ENCODE measurements at places on chromosomes 5 and 9.
A peak's percentile ranks its signal among the peaks of the same experiment; 100 is the strongest.

DNA sequence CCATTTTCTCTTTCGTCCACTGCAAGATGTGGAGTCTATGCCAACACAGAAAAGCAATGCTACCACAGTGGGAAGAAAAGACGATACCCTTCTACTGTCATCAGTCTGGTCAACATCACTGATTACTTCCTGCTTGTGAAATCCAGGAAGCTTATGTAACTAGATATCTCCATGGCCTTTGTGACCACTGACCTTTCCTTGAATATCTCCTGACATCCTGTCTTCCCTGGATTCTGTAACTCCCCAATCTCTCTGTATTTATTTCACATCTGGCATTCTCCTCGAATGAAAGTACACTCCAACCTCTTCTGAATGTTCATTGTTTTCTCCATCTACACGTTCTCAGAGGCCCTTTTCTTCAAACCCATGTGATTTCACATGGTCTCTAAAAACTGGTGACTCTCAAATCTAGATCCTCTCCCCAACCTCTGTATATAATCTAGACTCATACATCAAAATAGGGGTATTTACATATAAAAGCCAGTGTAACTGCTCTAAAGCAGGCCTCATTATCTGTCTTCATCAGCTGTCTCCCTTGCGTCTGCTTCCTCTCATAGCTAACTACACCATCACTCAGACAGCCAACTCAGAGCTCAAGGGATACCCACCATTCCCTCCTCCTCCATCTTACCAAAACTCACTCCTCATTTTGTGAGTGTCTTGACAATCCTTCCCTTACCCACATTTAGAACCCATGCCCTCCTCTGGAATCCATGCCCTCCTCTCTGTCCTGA lies 156.8 kb downstream of the SEMA5A start:
- DNase-seq = no peak

DNA sequence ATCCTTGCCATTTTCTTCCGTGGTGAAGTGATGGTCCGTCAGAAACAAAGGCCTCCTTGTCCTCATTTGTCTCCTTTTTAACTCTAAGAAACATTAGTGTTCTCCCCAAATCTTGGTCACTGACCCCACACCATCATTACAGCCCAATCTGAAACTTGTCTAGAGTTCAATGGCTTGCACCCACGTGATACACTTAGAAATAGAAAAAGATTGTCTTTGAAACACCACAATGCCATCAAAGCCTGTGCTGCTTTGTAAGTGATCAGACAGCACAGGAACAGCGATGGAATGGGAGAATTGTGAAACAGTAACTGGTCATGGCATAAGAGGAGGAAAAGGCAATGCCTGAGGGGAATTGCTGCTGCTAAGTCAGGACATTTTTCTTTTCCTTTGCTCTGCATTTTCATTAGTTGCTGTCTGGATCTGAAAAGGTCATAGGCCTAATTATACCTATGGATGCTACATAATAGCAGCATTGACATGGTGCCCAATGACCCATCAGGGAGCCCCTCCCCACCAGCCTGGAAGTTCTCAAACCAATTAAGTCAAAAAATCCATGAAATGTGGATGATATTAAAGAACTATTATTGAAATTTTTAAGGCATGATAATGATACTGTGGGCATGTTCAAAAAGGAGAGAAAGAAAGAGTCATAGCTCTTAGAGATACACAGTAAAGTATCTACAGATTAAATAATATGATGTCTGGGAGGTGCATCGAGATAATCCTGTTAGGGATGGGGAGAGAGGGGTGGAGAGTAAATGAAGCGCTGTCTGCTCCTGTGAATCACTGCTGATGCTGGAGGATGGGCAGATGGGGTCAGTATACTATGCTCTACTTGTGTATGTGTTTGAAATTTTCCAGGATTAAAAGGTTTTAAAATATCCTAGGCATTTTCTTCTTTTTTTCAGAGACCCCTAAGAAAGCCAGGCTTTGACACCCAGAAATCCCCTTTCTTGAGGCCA lies 83.6 kb downstream of the ENC1 start:
- no peak for DNase-seq

- no peak for DNase-seq
Observed at GRCh38 chr5:73989956-73990355, 364.0 kb downstream of the ARHGEF28 start.

DNA sequence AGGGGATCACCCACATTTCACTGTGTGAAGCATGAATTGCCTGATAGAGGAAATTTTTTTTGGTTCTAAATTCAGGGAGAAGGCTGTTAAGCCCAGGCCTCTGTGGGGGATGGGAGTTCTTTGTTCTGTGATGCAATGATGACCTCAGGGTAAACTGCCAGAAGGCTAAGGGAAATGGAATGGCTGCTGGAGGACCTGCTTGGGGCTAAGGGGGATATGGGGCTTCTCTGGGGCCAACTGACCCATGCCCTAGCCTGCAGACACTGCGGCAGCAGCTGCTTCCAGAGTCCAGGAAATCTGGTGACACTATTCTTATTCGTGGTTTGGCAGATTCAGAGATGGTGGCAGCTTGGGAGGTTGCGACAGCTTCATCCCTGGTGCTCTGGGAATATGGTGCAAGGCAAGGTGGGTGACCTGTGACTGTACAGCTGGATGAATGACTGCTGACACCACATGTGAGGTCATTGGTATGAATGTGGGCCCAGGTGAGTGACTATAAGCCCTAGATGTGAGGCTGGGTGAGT lies 30.3 kb downstream of the VCP start:
- DNase-seq = no peak

- DNase-seq = no peak
Observed at GRCh38 chr5:160604484-160604883, 182.8 kb downstream of the PTTG1 start.

DNA sequence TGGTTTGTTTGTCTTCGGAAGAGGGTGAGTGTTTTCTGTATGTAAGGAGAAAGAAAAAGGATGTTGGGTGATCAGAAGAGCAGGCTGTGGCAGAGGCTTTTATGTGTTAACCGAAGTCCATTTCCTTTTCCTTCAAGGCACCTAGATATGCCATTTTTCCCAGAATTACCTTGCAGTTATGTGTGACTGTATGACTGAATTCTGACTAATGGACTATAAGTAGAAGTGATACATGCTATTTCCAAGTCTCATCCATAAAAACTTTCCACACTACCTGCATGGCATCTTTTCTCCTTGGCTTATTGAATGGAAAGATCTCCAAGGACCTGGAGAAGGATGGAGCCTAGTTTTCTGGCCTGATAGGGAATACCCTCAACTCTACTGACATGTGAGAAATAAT lies 10.6 kb upstream of the NDUFS4 start:
- no peak for DNase-seq

DNA sequence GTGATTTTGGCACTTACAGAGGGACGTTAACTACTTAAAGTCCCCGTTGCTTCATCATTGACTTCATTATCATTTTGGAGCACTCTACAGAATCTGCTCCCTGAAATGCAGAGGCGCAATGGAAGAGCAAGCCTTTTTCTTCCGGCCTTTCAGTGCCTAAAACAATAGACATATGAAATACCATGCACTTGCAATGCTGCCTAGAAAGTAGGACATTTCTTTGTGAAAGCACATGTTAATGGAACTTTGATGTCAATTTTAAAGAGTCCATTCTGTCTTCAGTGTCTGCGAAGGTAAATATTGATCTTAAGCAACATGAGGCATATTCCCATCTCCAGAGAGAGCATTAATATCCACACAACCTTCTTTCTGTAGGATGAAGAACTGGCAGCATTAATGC lies 36.3 kb downstream of the ITGA2 start:
- no peak for DNase-seq

- DNase-seq = no peak
Observed at GRCh38 chr9:72743836-72744235, 209.0 kb downstream of the ALDH1A1 start.

DNA sequence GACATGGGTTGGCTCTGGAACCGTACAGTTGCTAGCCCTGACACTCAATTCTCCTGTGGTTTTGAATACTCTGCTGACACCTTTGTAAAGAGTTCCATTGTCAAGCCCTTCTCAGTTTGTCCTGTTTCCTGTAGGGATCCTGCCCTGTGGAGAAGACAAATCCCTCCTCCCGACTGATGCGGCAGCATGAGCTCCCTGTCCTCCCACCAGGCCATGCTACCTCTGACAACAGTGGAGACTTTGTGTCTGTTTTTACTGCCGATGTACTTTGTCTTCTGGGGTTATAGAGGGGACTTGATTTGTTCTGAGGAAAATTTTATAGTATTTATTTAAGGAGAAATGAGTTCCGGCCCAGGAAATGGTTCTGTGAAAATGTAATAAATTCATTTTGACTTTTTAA lies 57.8 kb downstream of the PRLR start:
- DNase-seq = no peak

DNA sequence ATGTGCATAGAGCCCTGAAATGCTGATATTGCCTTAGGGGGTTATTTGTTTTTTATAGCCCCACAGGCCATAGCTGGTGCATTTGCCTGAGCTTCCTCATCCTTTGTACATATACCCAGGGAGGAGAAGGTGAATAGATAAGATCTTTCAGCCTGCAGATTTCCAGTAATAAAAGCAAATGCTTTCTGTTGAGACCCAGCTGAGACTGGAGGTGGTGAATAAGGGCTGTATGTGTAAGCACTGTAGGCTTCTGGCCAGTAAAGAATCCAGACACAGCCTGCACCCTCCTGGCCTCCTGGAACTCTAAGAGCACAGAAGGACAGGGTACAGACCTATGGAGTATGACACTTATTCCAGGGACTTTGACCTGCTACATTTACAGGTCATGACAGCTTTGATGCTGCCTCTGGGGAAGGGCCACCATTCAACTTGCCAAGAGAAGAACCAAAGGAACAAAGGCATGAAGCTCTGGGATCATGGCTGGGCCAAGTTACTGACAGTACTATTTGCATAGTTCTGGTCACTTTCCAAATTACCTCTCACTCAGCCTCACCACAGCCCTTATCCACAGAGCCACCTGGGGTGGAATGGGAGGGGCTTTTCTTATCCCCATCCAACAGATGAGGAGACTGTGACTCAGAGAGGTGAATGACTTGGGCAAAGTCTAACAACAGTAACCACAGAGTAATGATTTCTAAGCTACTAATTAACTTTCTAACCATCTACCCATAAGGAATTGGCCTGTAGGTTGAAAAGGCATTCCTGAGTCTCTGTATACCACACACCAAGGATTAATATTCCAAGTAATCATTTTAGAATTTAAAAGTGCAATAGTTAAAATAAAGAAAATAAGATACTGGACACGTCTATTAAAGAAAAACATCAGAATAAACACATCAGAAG lies 604.5 kb upstream of the KLF4 start:
- no peak for DNase-seq

- no peak for DNase-seq
Observed at GRCh38 chr5:144131261-144131660, 39.2 kb downstream of the YIPF5 start.

DNA sequence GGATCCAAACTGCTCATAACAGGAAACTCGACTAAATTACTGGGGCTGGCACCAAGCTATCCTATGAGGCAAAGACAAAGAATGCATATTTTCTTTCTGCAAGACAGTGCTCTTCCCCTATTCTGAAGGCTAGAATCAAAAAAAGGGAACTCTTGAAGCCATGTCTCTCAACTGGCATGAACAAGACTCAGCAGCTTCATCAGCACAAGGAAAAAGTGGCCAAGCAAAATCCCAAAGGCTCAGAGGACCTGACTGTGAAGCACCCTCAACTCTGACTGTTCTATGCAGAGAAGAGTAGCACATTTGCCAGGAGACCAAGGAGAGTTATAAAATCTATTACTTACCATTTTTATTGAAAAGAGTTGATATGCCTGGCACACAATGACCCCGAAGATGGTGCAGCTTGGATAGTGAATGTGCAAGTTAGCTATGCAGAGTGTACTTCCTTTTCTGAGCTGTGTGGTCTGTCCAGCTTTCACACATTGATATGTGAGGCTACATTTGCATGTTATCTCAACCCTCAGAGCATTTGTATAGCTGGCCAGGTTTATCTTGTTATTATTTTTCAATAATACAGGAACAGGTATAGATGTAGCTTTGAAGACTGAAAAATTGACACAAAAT lies 51.0 kb upstream of the FYB1 start:
- no peak for DNase-seq

- DNase-seq = no peak
Observed at GRCh38 chr5:150073086-150073625, 13.2 kb downstream of the CSF1R start.

- no peak for DNase-seq
Observed at GRCh38 chr5:116724971-116725370, 150.3 kb upstream of the SEMA6A start.

GRCh38 chr5:91291628-91292569 lies 91.2 kb downstream of the ARRDC3 start:
- DNase-seq = no peak

DNA sequence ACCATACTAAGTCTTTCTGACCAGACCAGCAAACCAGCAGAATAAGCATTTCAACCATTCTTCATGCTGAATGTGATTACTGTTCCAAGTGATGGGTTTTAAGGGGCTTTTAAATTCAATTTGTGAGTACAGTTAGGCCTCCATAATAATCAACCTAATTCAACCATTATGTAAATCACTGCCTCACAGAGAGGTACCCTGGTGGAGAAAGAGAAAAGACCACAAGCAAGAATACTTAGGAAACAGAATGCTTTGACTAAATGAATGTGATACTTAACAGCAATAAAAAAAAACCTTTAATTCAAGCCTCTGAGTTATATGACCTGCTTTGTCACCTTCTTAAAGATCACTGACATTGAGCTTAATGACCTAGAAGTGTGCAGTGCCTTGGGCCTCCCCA lies 162.1 kb downstream of the EPB41L4A start:
- no peak for DNase-seq

- DNase-seq = peak; percentile 14
Observed at GRCh38 chr5:131262953-131263541, 806 bp upstream of the CDC42SE2 start.

GRCh38 chr9:15154677-15155076 lies 152.3 kb downstream of the TTC39B start:
- DNase-seq = no peak

GRCh38 chr5:167969998-167970397 lies 321.4 kb upstream of the WWC1 start:
- DNase-seq = no peak

DNA sequence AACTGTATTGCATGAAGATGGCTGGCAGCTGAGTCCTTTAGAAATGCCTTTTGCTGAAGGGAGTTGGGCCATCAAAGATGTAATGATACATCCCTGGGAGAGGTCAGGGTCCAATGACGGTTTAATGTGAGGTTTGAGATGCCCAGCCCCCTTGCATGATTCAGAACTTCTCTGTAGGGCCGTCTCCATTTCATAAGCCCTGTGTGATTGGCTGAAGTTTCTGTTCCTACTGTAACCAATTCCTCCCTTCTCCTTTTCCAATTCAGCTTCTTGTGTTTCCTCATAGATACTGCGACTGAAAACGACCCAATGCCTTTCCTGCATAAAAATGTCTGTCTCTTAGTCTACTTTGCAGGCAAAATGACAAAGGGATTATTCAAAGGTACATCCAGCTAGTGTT lies 47.9 kb upstream of the ST8SIA4 start:
- no peak for DNase-seq

DNA sequence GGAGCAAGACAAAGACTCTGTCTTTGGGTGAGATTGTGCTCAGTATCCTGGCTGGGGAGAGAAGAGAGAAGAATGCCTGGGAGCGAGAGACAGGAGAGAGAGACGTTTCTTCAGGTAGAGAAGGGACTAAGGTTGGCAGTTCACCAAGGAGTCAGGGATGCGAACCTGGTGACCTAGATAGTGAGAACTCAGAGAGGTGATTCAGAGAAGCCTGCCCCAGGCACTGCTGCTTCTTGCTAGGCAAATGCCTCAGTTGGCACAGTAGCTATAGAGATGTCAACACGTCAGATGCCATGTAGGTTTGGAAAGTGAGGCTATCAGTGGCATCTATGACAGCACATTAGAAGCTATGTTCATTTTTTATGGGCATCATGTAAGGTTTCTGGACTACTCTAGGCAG lies 231.6 kb upstream of the VLDLR start:
- DNase-seq = no peak

Measured in SHP77 (cell line).